NCI-H1092 treated with DMSO at 0.1 percent for 48 hours (cell line): ENCODE measurements at places on chromosomes 4 and X.

DNA sequence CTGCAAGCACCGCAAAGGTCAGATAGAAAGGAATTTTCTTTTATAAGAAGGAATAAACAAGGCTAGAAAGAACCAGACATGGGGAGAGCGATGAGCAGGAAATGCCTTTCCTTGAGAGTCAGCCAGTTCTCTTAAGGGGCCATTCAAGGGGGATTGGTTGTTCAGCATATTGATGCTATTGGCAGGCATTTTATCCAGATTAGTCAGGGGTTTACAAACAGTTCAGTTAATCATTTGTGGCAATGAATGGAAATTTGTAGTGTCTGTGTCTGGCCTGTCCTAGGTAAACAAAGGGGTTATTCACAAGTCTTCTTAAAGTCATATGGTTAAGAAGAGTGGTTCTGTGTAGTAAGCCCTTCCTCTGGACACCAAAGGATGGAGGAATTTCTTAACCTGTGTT lies 184.7 kb upstream of the FRMPD4 start:
- DNase-seq: no peak

- no peak for DNase-seq
These were observed 46.8 kb downstream of the EPHA5 start for GRCh38 chr4:65623506-65623905.

- DNase-seq: no peak
These were observed 8.6 kb downstream of the LAGE3 start for GRCh38 chrX:154470434-154470833.

DNA sequence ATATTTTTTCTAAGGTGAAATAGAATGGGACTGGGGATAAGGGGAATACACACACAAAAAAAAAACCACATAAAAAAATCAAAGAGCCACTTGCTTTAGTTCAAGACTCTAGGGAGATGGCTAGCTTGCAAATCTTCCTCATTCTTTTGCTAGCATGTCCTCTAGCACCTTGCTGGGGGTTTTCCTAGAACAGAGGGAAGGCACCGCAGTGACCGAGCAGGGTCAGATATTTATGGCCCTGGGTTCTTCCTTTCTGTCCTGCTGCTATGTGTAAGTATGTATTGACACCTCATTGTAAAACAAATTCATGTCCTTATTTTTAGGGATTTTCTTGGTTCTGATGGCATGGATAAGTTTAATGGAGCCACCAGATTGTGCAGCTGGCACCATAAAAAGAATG lies 81.2 kb downstream of the SHISA3 start:
- no peak for DNase-seq

DNA sequence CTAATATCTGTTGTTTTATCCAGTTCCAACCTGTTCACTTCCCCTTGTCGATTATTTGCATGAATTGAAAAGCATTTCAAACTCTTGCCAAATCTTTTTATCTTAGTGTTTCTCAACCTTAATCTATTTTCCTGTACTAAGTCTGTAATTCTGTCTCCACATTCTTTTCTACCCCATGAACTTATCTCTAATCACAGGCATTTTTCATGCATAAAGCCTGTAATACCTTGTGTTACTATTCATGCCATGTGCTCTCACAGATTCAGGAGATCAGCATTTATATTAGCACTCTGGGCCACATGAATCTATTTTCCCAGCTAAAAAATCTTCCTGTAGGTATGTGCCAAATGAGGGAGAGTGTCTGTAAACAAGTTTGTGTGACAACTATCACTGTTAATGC lies 1360.9 kb downstream of the STIM2 start:
- DNase-seq: no peak

GRCh38 chr4:159719531-159719930 lies 616.7 kb downstream of the RAPGEF2 start:
- no peak for DNase-seq

GRCh38 chr4:118683513-118683912 lies 1.7 kb upstream of the METTL14 start:
- peak; percentile 12 for DNase-seq

DNA sequence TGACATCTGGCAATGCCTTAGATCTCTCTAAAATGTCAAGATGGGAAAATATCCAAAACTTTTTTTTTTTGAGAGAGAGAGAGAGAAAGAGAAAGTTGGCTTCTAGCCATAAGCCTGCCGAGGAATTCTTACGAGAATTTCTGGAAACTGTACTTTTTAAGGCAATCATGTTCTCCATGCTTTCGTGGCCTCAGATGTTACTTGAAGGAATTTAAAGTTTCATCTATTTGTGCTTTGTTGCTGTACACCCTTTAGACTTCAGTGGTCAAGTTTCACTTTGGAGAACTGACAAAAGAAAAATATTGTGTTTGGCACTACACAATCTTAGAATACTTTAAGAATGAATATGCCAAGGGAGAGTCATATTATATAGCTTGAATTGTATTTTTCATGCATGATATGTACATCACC lies 53.9 kb downstream of the FAT4 start:
- no peak for DNase-seq

GRCh38 chr4:107317611-107318010 lies 281.5 kb upstream of the DKK2 start:
- no peak for DNase-seq

GRCh38 chrX:41903544-41903943 lies 19.8 kb downstream of the CASK start:
- no peak for DNase-seq

GRCh38 chrX:119401569-119401968 lies 2.4 kb downstream of the SLC25A43 start:
- no peak for DNase-seq

- DNase-seq: no peak
These were observed 203.8 kb upstream of the NRK start for GRCh38 chrX:105618393-105619101.

- no peak for DNase-seq
These were observed 57.3 kb upstream of the ACSL1 start for GRCh38 chr4:184883024-184883423.

GRCh38 chr4:98512918-98513317 lies 145.5 kb downstream of the TSPAN5 start:
- DNase-seq: no peak

DNA sequence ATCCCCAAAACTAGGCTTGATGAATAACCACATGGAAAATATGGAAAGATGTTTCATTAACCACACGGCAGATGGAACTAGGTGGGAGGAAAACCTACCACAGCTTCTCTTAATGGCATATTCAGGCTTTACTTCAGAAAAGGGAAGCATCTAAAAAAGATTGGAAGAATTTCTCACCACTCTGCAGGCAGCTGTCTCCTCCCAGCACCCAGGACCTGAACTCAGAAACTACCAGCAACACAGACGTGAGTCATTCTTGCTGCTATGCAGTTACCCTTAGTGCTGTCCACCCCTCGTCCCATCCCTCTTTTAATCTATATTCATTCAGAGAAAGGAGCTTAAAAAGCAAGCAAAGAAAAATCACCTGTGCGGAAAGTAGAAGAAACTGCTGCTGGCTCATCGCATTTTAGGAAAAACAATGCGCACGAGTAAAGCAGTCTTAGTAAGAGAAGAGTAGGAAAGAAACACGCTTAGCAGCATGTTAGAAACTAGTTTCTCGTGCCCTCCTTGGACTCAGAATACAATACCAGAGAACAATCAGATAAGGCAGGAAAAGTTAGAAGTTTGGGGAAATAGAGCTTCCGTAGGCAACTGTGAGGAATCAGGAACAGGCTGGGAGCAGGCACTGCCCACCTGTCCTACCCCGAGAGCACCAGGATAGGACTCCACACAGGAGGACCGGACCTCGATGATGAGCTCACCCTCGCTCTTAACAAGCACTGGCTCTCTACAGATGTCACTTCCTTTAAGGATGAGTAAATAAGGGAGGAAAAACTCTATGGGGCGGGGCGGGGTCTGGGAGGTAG lies 48.1 kb upstream of the ENPP6 start:
- DNase-seq: no peak

DNA sequence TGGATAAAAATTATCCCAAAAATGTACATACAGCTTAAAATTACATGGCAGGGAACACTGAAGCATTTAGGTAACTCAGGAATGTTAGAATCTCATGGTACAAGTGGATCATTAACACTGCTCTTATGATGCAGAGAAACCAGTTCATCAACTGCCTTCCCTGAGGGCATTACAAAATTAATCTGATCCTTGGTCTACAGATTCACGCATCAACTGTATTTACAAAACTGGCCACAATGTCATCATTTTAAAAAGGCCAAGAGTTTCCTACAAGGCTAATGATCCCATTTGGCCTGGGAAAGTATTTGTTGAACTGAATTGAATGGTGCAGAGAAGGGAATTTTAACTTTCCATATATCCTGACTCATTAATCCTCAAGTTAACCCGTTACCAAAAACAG lies 84.6 kb downstream of the TSPAN5 start:
- no peak for DNase-seq

DNA sequence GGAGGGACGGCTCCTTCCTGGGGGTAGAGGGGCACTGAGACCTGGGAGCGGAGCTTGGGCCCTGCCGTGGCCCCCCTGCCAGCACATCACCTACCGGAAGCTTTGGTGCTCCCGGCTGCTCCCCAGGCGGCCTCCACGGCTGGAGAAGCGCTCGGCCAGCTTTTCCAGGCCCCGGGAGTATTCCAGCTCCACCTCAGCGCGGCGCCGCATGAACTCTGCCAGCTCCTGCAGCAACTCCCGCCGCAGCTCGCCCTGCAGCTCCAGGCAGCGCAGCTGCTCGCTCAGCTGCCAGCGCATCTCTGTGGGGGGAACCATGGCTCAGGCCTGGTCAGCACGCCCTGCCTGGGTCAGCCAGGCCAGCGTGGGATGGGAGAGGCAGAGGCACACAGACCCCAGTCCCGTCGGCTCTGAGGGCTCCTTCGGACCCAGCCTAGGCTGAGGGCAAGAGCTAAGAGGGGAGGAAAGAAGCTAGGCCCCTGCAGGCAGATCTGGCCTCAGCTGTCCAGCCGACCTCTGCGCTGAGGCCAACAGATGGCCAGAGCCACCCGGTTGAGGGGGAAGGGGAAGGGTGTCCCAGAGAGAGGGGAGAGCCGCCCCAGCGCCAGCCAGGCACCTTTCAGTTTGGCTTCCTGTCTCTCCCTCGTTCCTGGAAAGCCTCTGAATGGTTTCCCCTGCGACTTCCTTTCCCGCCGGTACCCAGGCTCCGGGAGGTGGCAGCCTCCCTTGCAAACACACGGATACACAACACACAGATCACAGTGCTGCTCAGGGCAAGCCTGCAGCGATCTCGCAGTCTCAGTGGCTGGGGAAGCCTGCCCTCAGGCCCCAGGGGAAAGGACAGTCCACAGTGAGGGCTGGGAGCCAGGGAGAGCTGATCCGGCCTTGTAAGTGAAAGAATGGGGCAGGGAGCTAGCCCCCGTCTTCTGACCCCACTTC lies 4.3 kb downstream of the ARHGAP4 start:
- peak; percentile 30 for DNase-seq

- DNase-seq: no peak
These were observed 18.4 kb upstream of the FRAS1 start for GRCh38 chr4:78038704-78039103.

DNA sequence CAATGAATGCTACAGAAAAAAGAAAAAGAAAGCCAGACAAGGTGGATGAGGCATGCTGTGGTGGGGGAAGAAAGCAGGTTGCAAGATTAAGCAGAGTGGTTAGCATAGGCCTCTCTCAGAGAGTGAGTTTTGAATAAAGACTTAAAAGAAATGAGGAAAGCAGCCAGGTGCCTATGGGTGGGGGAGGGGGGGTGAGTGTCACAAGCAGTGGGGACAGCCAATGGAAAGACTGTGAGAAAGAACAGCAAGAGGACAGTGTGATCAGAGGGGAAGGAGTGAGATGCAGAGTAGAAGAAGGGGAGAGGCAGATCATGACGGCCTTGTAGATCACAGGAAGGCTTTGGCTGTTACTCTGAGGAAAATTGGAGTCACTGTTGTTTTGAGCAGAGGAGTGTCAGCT lies 162.5 kb downstream of the SOX3 start:
- DNase-seq: no peak

GRCh38 chr4:10201381-10202223 lies 85.0 kb upstream of the WDR1 start:
- DNase-seq: no peak

GRCh38 chr4:113874480-113874879 lies 105.0 kb downstream of the ARSJ start:
- no peak for DNase-seq

- no peak for DNase-seq
These were observed 88.1 kb downstream of the TSPAN5 start for GRCh38 chr4:98570151-98570797.

- DNase-seq: no peak
These were observed 41.7 kb downstream of the KDM6A start for GRCh38 chrX:44914532-44915198.

DNA sequence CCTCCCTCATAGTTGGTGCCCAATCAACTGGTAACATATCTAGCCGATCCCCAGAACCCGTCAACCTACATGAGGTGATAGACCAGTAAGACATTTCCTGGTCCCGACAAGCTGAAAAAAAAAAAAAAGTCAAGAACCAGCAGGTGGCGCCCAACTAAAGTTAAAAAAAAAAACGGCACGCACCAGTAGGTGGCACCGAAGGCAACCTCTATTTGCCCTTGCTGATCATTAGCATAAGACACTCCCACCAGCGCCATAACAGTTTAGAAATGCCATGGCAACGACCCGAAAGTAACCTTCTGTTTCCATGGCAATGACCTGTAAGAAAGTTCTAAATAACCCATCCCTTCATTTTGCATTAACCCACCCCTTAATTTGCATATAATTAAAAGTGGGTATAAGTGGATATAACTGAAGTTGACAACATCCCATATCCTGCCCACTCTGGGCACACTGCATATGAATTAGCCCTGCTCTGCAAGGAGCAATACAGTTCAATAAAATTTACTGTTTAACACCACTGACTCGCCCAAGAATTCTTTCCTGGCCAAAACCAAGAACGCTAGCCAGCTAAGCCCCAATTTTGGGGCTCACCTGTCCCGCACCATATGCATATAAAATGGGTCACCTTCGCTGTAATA lies 83.9 kb upstream of the SPANXB1 start:
- DNase-seq: peak; percentile 34

GRCh38 chr4:101782546-101782945 lies 8.0 kb upstream of the BANK1 start:
- no peak for DNase-seq

- no peak for DNase-seq
These were observed 1032.7 kb downstream of the ADGRL3 start for GRCh38 chr4:62232814-62233213.

GRCh38 chr4:154126276-154126675 lies 337.4 kb upstream of the SFRP2 start:
- DNase-seq: no peak

DNA sequence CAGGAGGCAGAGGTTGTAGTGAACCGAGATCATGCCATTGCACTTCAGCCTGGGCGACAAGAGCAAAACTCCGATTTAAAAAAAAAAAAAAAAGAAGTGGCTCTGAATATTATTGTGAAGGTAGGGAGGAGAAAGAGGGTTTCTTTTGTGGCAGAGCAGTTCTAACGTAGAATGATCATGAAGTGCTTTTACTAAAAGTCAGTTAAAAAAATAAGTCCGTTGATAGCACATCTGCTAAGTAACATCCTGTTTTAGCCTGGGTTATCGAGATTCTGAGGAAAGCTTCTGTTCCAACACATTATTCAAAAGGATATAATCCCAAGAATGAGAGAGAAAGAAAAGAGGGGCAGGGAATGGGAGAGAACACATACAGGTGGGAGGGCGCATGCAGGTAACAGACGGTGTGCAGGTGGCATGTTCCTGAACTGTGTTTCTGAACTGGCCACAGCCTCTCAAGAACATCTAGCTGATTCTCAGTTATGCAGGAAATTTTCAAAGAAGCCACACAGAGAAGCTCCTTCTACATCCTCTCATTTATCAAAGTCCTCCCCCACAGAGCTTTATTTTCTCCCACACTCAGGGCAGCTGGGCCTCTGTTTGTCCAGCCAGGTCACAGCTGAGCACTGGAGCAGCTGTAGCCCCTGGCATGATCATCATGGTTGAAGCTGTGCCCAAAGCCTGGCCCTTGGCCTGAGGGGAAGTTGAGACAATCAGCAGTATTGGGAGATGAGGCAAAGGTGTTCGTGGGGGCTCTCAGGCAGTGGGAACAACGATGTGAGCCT lies 342.3 kb downstream of the ZNF674 start:
- DNase-seq: no peak
